ENCODE measurements at places on chromosomes 16 and 17.

DNA sequence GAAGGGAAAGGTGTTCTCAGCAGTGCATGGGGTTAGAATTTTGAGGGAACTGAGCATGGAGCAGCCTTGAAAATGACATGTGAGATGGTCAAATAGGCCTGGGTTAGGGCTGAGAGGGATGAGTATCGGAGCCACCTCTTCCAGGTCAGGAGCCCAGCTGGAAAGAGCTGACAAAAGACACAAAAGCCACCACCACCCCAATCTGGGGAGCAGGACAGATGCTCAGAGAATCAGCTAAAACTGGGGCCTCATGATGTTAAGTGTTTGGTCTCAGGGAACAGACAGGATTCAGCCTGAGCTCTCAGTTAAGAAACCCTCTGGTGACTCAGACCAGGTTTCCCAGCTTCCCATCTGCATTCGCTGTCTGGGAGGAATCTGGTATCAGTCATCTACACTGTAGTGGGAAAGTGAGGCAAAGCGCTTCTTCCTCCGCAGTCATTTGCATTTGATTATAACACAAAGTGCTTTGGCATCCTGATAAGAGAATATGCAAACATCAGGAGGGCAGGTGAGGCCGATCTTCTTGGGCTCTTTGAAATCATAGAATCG, 2.6 kb downstream of the WNT9B start:
- DNase-seq, result no peak

DNA sequence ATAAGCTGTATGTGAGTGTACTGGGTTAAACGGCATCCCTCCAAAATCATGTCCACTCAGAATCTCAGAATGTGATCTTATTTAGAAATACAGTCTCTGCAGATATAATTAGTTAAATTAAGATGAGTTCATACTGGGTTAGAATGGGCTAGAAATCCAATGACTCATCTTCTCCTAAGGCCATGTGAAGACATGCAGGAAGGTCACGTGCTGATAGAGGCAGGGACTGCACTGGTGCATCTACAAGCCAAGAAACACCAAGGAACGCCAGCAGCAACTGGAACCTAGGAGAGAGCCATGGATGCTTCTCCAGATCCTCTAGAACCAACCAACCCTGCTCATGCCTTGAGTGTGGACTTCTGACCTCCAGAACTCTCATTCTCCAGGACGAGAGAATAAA, 241.0 kb downstream of the XYLT1 start:
- DNase-seq, result no peak

GRCh38 chr16:47888142-47888541, 267.7 kb downstream of the ABCC12 start:
- DNase-seq, result no peak

GRCh38 chr17:14118951-14119350, 49.6 kb downstream of the COX10 start:
- no peak for DNase-seq

- no peak for DNase-seq
Observed at GRCh38 chr17:79891113-79891730, 52.0 kb upstream of the CBX4 start.

- no peak for DNase-seq
Observed at GRCh38 chr16:69381231-69381630, 4.6 kb downstream of the TERF2 start.

DNA sequence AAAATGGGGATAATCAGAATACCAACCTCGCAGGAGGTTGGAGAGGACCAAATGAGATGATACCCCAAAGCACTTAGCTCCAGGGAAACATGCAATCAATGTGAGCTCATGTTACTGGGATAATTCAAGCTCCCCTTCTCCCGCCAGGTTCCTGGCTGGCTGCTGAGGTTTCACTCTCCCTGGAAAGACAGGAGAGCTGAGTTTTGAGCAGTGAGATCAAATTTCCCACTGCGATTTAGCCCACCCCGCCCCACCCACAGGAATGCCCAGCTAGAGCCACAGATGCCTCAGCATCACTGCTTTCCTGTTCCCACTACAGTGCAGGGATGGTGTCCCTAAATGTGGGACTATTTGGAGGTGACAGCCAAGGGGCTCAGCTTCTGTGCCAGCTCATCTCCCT, 56.7 kb downstream of the ZNF423 start:
- no peak for DNase-seq

GRCh38 chr17:80471922-80472321, 4.5 kb downstream of the NPTX1 start:
- DNase-seq, result no peak
